Stimulated activated CD4-positive, alpha-beta T cell treated with anti-CD3 and anti-CD28 coated beads, Interleukin-15, amount 100 ng/mL, for 1 hour (primary cell): ENCODE measurements at places on chromosomes 13 and 19.
A peak's percentile ranks its signal among the peaks of the same experiment; 100 is the strongest.

DNA sequence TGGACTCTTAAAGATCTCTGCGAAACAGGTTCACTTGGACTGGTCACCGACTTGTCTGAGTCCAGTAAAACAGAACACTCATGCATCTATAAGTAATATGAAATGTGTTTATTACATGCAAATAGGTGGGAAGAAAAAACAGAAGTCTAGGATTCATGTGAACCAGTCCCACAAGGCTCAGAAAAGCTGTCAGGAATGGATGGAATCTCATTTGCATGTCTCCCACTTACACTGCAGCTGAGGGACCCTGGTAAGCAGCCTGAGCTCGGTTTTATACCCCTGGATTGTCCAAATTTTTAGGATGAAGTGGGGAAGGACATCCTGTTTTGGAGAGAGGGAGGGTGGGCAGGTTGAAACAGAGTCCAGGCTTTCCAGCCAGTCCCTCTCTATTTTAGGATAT is 1545.1 kb upstream of the PCDH20 start:
- DNase-seq = no peak

DNA sequence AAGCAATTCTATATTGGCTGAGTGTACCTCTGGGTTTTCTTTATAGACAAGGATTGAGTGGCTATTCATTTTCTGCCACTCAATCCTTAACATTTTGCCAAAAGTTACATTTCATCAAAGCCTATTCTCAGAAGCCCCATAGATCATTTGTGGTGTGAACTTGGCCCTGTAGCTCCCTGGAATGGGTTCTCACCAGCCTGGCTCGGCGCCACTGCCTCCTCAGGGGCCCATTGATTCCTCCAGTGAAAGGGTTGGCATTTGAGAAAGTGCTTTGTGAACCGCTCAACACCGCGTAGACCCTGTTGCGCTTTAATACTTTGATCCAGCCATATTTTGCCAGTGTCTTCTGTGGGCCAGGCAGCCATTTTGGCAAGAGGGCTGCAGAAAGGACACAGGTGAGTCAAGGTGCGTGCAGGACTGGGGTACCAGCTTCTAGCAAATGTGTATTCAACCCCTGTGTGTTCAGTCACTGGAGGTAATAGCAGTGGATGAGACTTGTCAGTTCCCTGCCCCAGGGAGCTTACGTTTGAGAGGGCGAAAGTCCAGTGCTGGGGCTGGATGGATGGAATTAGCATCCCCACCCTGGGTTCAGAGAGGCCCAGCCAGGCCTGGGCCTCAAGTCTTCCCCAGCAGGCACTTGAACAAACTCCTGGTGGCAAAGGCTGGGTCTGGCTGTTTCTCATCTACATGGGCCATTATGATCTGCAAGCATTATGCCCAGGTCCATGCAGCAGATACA is 3.8 kb downstream of the RAB8A start:
- no peak for DNase-seq

- DNase-seq = no peak
These were observed 13.2 kb downstream of the PAF1 start for GRCh38 chr19:39377373-39378362.

DNA sequence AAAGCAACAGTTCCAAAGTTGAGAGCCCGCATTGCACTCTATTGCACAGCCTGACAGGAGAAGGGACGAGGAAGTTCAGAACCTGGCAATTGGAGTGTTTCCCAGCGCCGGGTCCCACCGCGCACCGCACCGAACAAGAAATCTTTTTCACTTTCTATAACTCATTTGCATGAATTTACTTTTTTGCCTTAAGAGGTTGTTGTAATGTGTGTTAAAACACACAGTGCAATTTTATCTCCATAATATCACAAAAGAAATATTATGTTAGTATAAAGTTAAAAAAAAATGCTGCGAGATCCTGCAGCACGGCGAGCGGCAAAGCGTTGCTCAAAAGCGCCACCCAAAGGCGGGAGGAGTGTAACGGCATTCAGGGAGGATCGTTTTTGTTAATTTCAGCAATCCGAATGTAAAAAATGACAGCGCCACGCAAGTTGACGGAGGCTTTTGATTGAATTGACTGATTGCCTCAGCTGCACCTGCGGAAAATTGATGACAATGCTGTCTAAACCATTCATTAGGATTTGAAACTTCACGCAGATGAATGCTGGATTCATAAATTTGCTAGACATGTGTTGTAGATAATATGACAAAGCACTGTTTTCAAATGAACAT is 303.6 kb upstream of the ZNF507 start:
- peak; percentile 3 for DNase-seq

- DNase-seq = no peak
These were observed 495.9 kb downstream of the GPC5 start for GRCh38 chr13:91894316-91894715.
